ENCODE measurements at places on chromosomes 6 and 20.

- DNase-seq: peak; percentile 30
Measured at GRCh38 chr20:18224968-18225568, 63.3 kb upstream of the ZNF133 start.

DNA sequence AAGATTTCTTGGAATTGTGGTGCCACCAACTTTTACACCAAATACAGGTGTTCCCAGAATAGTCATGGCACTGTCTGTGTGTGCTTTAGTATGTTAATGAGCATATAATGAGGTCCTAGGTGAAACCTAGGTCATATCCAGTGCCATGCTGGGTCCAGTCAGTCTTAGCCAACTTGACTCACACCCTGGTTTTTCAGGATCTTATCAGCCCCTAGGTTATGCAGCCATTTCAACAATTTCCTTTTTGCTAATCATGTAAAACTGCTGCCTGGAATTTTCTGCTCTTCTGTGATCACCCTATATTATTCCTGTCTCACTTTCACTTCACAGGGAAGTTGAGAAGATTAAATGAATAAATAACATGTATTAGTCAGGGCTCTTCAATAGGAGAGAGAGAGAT lies 23.7 kb downstream of the SDHAF4 start:
- DNase-seq: no peak

- no peak for DNase-seq
Measured at GRCh38 chr6:35392773-35393672, 50.7 kb downstream of the PPARD start.

GRCh38 chr6:119801056-119801455 lies 451.5 kb upstream of the MAN1A1 start:
- DNase-seq: no peak

GRCh38 chr20:61986762-61987321 lies 78.8 kb downstream of the TAF4 start:
- no peak for DNase-seq

- DNase-seq: peak; percentile 2
Measured at GRCh38 chr6:13190376-13190775, 138.0 kb downstream of the TBC1D7 start.

- DNase-seq: no peak
Measured at GRCh38 chr20:9829835-9830234, 9.0 kb downstream of the PAK5 start.

- no peak for DNase-seq
Measured at GRCh38 chr6:1789092-1789491, 179.4 kb downstream of the FOXC1 start.

DNA sequence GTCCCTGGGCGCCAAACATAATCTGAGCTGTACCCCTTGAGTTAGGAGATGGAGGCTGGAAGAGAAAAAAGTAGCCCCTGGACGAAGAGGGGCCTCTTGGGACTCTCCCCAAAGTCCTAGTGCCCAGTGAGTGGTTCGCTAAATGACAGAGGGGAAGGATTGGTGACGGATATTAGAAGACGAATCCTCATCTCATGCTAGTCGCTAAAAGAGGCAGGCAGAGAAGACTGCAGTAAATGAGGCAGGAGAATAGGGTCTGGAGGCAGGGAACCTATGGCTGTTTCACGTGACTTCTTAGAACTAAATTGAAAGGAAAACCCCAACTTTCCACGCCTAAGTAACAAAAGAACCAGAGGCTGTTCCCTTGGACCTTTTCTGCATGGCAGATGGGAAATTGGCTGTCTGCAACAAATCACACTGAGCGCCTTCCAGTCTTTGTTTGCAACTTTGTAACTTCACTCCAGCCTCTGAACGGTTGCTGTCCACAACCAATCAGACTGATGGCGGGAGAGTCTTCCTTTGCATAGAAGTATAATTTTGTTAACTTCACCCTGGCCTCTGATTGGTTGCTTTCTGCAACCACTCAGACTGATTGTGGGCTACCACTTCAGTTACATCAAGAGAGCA lies 731 bp upstream of the RBL1 start:
- no peak for DNase-seq

DNA sequence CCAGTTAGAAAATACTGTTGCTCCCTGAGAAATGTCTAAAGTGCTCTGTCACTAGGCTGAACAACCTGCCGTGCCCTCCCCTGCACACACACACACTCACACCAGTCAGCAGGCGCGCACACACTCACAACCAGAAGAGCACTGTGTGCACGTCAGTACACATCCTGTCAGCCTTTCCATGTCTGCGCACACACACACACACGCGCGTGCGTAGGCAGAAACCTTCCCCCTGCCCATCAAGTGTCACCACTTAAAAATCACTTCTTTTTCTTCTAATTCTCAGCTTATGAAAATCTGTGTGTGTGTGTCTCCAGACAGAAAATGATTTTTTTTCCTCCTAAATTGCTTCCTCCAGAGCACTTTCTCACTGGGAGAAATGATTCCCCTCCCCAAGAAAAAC lies 100.3 kb downstream of the EDN3 start:
- DNase-seq: no peak

DNA sequence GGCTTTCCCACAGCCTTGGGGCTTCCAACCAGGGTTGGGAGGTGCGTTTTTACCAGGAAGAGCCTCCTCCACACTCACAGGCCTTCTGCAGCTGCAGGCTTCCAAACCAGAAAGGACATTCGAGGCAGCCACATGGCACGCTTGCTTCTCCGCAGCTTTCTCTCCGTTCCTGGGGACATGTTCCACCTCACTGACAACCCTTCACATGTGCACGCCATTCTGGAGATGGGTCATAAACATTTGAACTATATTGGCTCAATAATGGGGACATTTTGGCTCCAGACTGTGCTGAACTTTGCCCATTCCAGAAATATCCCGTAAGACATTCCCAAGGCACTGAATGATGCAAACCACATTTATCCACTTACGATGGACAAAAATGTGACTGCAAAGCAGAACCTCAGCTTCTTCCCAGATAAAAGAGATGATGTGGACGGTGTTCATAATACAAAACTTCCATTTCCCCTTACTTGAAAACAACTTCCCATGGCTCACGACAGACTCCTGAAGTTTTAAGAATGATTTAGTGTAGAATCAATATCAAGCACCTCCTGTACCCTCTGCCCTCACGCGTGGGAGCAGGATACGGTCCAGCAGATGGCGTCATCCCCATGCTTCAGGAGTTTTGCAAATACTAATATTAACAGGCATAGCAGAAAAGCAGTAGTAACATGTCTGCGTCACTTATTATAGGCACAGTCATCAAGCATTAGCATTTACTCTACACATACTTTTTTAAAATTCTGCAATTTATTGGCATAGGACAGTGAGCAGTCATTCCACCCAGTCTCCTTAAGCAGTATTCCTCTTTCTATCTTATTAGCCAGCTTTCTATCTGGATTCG lies 25.4 kb upstream of the FOXF2 start:
- no peak for DNase-seq

DNA sequence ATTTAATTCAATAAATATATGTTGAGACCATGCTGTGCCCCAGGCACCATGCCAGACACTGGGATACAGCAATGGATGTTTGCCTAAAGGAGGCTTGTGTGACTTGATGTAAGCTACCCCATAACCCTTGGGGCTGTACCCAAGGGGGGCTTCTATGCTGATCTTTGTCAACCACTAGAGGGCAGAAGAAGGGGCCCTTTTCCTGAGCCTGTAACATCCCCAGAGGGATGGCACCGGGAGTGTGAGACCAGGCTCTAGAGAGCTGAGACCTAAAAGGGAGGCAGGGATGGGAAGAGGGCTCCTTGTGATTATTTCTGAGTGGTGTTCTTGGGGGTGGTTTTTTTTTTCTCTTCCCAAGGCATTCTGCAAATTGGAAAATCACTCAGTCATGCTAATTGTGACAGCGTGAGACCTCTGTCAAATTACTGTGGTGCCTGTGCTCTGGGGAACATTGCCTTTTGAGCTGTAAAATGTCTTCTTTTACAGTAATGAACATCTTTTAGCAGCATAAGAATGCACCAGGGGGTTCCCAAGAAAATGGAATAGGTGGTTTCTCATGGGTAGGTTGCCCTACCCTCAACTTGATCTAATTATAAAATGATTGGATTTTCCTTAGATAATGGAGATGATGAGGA lies 138.7 kb upstream of the SLC24A3 start:
- no peak for DNase-seq

- no peak for DNase-seq
Measured at GRCh38 chr6:149317644-149318571, at the start of gene TAB2. TAB2 (plus strand) TSS chr6:149317712; CDS start chr6:149369998, 52,286 bp downstream.

DNA sequence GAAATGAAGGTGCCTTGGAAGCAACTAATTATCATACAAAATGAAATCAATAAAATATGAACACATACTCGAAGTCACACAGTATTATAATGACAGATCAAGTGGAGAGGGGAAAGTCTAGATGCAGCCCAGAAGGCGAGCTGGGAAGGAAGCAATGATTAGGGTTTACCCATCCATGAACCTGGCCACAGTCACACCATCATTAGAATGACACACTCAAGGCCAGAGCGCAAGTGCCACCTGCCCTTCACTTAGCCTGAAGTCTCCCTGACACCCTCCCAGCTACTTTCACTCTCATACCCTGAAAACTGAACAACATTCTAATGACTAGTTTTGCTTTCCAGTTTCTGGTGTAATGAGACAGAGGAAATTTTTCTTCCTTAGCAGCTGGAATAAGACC lies 302.8 kb upstream of the JARID2 start:
- no peak for DNase-seq

DNA sequence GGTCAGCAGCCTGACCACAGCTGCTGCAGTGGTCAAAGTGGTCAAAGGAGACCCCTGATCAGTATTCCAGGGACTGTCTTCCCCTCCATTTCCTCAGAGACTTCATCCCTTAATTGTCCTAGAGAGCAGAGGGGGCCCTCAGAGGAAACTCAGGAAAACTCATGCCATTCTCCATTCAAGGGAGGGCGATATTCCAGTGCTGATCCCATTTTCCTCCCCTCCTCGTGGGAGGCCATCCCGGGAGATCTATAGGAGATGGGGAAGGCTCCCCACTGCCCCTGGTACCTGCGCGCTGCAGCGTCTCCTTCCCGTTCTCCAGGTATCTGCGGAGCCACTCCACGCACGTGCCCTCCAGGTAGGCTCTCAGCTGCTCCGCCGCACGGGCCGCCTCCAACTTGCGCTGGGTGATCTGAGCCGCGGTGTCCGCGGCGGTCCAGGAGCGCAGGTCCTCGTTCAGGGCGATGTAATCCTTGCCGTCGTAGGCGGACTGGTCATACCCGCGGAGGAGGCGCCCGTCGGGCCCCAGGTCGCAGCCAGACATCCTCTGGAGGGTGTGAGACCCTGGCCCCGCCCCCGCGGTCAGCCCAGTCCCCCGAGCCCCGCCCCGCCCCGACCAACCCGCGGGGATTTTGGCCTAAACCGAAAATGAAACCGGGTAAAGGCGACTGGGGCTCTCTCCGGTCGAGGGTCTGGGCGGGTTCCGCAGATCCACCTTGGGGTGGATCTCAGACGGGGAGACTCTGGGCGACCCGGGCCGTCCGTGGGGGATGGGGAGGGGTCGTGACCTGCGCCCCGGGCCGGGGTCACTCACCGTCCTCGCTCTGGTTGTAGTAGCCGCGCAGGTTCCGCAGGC lies 878 bp downstream of the HLA-C start:
- DNase-seq: no peak

- no peak for DNase-seq
Measured at GRCh38 chr6:128993166-128993565, 110.2 kb downstream of the LAMA2 start.

DNA sequence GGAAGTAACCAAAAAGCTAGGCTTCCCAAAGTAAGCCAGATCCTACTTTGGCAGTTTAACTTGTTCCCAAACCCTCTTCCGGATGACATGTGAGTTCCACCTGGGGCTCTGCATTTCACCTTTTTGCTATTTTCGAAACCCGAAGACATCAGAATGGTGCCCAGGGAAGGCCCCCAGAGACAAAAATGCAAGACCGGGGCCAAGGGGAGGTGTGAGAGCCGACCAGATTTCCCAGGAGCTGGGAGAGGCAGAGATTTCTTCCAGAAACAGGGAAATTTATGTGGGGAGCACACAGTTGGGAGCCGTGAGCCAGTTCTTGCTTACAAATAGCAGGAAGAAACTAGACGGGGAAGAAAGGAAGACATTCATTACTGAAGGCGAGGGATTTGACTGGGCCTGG lies 209.7 kb downstream of the ZNF217 start:
- no peak for DNase-seq

GRCh38 chr6:162708971-162709370 lies 18.6 kb downstream of the PRKN start:
- no peak for DNase-seq

DNA sequence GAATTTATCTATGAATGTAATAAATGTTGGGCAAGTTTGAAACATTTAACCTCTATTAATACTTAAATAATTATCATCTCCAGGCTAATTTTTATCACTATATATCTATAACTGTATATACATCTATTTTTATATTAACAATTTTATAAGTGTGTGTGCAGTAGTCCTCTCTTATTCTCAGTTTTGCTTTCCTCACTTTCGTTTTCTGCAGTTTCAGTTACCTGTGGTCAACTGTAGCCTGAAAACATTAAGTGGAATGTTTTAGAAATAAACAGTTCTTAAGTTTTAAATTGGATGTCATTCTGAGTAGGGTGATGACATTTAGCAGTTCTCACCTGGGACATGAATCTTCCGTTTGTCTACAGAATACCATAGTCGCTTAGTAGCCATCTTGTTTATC lies 379.4 kb upstream of the MAN1A1 start:
- no peak for DNase-seq

- DNase-seq: no peak
Measured at GRCh38 chr6:103797738-103798137, 1062.0 kb downstream of the HACE1 start.

- DNase-seq: no peak
Measured at GRCh38 chr6:17705778-17706579, 746 bp downstream of the NUP153 start.

GRCh38 chr6:44088827-44089590 lies 38.2 kb downstream of the MRPL14 start:
- DNase-seq: no peak

DNA sequence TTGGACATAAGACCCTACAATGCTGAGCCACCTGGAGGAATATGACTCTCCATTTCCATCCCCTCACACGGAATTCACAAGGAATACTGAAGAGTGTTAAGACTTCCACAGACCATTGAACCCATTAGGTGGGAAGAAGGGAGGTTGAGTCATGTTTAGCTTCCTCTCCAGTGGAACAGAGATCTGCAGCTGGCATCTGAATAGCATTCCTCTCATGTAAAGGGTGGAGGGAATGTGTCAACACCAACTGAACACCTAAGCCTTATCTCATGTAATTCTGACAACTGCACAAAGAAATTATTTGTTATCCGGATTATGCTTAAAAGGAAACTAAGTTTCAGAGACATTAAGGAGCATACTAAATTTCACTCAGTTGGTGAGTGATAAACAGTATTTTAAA lies 705.9 kb downstream of the MAFB start:
- no peak for DNase-seq

- no peak for DNase-seq
Measured at GRCh38 chr6:117960877-117961276, 53.8 kb downstream of the SLC35F1 start.
